Activated B cell treated with CpG ODN at 0.5 μM for 24 hours (primary cell): ENCODE measurements at places on chromosomes 16 and 17.
A peak's percentile ranks its signal among the peaks of the same experiment; 100 is the strongest.

DNA sequence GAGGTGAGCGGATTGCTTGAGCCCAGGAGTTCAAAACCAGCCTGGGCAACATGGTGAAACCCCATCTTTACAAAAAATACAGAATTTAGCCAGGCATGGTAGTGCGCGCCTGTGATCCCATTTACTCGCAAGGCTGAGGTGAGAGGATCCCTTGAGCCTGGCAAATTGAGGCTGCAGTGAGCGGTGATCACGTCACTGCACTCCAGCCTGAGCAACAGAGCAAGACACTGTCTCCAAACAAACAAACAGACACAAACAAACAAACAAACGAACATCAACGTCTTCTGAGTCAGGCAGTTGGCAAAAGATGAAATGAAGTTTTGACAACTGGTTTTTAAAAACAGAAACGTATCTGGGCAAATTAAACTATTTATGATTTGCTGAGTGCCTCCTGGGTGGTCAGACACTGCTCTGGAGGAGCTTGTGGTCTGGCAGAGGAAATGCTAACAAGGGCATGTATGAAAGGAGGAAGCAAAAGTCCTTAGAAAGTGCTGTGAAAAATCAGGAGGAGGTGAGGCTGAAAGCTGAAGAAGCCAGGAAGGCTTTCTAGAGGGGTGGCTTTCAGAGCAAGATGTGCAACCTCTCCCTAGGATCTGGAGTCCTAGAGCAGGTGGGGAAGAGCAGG lies 10.2 kb upstream of the KRT20 start:
- DNase-seq: no peak

DNA sequence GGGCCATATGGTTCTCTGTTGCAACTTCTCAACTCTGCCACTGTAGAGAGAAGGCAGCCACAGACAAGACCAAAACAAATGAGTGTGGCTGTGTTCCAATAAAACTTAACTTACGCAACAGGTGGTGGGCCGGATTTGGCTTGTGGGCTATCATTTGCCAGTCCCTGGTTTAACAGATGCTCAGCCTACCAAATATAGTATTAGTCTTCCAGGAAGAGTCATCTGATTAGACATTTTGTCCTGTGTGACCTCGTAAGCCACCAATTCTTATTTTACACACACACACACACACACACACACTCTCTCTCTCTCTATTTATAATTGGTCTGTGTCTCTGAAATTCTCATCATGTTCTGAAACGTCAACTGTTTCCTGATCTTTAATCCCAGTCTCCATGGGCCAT lies 245.9 kb downstream of the XYLT1 start:
- DNase-seq: no peak

DNA sequence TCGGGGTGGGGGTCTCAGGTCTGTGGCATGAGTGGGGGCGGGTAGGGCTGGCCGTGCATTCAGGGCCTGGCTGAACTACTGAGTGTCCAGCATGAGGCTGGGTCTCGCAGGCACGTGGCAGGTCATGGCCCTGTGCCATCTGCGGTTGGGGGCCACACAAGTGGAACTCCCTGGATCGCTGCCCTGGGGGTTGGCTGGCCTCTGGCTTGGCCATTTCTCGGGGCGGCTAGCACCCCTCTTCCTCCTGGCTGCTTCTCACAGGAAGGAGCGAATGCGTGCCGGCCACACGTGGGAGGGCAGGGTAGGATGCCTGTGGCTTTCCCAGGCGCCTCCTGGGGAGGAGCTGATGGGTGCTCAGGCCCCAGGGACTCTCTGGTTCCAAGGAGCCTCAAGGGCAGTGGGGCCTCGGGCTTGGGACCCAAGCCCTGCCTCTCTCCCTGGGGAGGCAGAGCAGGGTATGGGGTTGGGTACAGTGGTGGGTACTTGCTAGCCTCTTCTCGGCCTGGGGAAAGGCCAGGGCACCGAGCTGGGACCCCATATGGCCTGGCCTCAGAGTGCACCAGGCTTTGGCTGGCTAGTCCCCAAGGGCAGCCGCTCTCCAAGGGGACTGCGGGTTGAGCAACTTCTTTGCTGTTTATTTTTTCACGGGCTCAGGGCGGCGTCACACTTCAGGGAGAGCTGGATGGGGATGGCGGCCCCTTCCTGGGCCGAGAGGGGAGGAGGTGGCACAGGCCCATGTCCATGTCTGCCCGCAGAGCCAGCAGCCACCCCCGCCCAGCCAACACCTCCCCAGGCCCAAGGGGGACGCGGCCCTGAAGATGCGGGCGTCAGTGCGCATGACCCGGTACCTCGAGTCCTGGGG lies 37.5 kb downstream of the ADCY7 start:
- peak; percentile 10 for DNase-seq

GRCh38 chr16:48381201-48381600 lies 4.0 kb downstream of the SIAH1 start:
- DNase-seq: no peak

- DNase-seq: no peak
Observed at GRCh38 chr17:68803164-68803929, 151.8 kb downstream of the ABCA8 start.
